ENCODE measurements at places on chromosomes 12 and 14.
A peak's percentile ranks its signal among the peaks of the same experiment; 100 is the strongest.

DNA sequence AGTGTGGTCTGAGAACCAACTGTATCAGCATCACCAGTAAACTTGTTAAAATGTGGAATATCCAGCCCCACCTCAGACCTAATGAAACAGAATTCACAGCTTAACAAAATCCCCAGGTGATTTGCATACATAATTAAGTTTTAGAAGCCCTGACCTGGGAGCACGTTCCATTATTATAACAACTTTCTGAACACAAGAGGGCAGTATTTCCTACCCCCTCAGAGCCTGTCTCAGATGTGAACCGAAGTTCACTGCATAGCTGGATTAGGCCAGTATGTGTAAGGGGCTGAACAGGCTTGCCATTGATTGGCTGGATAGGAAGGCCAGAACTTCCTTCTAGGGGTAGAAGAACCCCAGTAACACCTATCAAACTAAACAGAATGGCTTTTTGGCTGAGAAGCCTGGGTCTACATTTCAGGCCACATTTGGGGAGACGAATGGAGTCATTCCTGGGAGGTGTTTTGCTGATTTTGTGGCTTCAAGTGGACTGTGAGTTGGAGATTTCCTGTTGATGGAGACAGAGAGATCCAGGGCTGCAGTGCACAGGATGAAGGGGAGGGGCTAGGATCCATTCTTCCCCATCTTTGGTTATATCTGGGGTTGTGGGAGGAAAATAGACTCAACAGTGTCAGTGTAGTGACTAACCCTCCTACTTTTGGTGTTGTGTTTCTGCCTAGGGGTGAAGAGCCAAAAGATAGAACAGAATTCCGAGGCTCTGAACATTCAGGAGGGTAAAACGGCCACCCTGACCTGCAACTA, 94.7 kb upstream of the OR4E1 start:
- peak; percentile 22 for DNase-seq

DNA sequence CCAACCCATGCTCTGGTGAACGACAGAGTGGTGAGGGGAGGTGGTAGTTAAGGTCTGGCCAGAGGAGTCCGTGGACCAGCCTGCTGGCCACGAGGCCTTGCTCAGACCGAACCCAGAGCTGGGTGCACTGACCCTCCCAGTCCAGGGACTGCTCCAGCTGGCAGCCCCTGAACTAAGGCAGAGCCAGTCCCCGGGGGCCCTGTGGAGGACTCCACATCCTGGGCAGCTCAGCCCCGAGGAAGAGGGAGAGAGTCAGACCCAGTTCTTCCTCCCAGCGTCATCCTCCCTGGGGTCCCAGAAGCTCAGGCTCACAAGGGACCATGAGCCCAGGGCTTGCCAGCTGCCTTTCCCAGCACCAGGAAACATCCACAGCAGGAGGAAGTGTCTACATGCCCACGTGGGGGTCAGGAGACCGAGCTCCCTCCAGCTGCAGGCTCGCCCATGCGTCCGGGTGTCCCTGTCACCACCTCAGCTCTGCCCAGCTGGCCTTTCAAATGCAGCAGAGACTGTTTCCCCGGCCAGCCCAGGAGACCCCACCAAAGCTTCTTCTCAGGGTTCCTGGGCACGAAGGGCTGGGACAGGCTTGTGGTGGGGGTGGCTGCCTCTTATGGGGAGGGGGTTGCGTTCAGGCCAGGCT, 194.4 kb downstream of the KIF26A start:
- DNase-seq = no peak

GRCh38 chr12:102642199-102642598, 161.8 kb upstream of the IGF1 start:
- no peak for DNase-seq

DNA sequence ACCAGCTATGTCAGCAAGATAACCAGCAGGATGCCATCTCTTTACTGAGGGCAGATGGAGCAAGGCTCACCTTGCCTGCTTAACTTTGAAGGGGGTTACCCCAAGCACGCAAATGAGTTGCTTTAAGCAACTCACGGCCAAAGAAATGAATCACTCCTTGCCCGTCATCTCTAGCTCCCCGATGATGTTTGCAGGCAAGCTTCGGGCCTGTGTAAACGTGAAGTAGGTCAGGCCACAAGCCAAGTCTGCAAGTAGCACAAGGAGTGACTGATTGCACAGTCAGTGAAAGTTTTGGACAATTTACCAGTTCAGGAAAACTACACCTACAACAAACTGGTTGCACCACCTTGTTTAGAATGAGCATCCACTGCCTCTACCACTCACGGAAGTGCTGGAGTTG, 699.7 kb upstream of the TBX3 start:
- DNase-seq = no peak

DNA sequence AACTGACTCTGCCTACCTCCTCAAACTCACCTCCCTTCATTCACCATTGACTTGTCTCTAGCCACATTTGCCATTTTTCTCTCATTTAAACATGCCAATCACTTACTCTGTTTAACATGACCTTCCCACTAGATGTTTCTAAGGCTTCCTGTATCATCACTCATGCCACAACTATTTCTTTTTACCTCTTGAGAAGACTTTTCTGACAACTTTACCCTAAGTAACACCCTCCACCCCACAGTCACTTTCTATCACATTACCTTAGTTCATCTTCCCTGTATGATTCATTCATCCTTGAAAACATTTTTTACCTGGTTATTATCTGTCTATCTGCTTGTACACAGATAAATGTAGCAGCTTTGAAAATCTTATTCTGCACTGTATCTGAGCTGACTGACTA, 19.4 kb downstream of the PLCZ1 start:
- no peak for DNase-seq

DNA sequence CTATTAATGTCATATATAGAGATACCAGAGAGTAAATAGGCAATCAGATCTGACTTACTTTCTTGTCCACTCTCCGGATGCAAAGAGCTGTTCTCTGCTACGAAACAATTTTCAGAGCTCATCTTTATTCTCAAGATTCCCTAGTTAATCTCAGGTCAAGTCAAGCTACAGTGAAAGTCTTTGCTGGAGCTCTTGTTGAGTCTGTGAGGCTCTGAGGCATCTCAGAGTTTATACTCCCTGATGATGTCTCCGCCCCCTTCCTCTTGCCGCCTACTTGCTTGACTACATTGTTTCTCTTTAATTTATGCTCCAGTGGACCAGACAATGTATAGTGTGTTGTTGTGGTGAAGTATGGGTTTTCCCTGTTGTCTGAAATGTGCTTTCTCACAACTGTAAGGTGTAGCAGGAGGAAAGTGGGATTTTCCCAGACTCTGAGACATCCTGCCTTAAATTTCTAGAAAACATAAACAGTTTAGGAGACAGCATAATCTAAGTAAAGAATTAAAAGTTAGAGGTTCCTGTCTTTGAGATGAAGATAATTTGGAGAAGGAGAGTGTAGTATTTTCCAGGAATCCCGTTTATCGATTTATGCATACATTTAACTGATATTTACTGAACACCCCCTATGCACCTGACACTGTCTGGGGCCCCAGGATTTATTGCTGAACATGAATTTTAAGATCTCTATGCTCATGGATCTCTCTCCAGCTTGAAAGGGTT, at the start of gene CD69:
Gene CD69 (minus strand): TSS at position 203 of the 720 bp plus-strand sequence. CDS start 81 bp downstream, at position 122.
- peak; percentile 33 for DNase-seq

GRCh38 chr12:124901003-124901402, 13.4 kb downstream of the UBC start:
- no peak for DNase-seq

GRCh38 chr12:132397152-132397933, 68.0 kb upstream of the GALNT9 start:
- DNase-seq = no peak

DNA sequence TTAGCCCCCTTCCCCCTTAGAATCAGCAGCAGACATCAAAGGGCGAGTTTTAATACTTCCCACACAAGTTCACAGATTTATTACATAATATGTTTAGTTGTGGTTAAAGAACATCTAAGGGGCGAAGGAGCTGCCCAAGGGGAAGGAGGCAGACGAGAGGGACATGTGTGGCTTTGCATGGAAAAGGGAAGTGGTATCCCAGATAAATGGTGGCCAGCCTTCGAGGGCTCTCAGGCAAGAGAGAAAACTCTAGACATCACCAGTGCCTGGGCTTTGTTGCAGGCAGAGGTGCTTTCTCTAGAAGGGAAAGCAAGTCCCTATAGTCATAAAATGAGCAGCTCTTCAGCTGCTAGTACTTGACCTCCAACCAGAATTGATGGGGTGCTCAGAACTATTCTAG, 121.2 kb downstream of the CACNA1C start:
- no peak for DNase-seq

DNA sequence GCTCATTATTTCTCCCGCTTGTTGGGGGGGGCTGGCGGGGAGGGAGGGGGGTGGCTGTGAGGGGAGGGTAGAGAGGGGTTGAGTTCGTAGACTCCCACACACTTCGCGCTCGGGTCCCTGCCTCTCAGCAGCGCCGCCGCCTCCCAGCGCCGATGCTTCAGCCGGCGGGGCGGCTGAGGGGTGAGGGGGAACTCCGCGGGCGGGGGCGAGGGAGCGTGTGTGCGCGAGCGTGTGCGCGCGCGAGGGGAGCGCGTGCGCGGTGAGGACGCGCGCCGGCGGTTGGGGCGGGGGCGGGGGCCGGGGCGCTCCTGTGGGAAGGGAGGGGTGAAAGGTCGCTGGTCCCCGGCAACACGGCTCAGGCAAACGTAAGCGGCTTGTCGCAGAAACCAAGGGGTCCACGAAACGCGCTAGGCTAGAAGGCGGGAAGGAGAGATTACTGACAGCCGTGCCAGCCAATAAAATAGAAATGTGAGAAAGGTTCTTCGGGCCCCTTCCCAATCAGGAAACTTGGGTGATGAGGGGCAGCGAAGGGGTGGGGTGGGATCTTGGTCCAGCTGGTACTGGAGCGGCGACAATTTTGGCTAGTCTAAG, 343 bp upstream of the NOVA1 start:
- DNase-seq = peak; percentile 96

DNA sequence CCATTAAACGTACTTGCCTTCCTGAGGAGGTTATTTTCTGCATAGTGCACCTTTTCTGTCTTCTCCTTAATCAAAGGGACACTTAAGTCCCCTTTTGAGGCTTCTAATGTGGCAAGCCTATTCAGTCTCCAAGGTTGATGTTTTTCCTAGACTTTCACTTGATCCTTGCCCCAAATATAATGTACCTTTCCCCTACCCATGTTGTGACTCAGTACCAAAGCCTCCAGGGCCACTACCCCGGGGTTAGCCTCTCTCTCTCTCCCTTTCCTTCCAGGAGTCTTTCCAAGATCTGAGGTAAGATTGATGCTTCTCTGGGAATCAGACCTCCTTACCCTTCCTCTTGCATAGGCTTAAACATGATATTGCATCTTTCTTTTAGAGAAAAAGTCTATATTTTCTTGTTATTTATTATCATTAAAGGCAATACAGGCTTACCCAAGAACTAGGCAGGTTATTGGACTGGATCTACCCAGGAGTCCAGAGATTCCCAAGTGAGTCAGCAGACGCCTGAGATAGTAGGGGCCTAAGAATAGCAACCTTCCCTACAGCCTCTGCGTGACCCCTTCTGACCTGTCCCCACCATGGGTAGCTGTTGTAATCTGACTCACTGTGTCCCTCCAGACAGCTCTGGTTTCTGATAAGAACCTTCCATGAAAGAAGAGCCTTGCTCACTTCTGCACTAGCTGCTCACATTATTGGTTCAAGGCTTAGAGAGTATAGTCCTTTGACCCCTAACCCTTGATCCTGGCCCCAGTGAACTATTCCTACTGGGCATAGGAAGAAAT, 172.9 kb downstream of the ZFP36L1 start:
- no peak for DNase-seq

- no peak for DNase-seq
These were observed 74.6 kb downstream of the GLRX5 start for GRCh38 chr14:95609398-95609990.

- DNase-seq = no peak
These were observed 1001.8 kb downstream of the BCL11B start for GRCh38 chr14:98270201-98270600.

GRCh38 chr12:65536876-65537681, 258.6 kb downstream of the MSRB3 start:
- DNase-seq = no peak
